Osteocyte (in vitro differentiated cells): ENCODE measurements at places on chromosomes 5 and 9. TPM values are rescaled to one million over a fixed set of nuclear protein-coding genes. Genes with fewer than 3 reads are reported as not detected.
A peak's percentile ranks its signal among the peaks of the same experiment; 100 is the strongest.

Gene CHMP5
- total RNA-seq, result 63.7 and 64.4 TPM in 2 replicates

Gene IFNA21
- not detected in 2 replicates for total RNA-seq

Gene CDC25C
- total RNA-seq, result 1.9 and 2.2 TPM in 2 replicates

Gene CFAP77
- total RNA-seq, result 0.48 and 0.68 TPM in 2 replicates

Gene OLFM1
- total RNA-seq, result 0.83 and 1.3 TPM in 2 replicates

Gene NUTM2F
- not detected in 2 replicates for total RNA-seq

Gene ZNF883
- 6.4 and 7.3 TPM in 2 replicates for total RNA-seq

Gene OR1L1
- not detected in 2 replicates for total RNA-seq

Gene TMEFF1
- total RNA-seq, result 8.6 and 9.1 TPM in 2 replicates

Gene TPPP
- total RNA-seq, result 0.13 and 0.16 TPM in 2 replicates

Gene FYB1
- total RNA-seq, result not detected in 2 replicates

Gene ANXA6
- 245 and 254 TPM in 2 replicates for total RNA-seq

- no peak for DNase-seq
Observed at GRCh38 chr5:79516986-79517385, 3.1 kb upstream of the HOMER1 start.

GRCh38 chr5:61734966-61735365 is 402.9 kb downstream of the ZSWIM6 start:
- DNase-seq, result no peak

- no peak for DNase-seq
Observed at GRCh38 chr9:94859226-94859625, 132.7 kb downstream of the AOPEP start.

DNA sequence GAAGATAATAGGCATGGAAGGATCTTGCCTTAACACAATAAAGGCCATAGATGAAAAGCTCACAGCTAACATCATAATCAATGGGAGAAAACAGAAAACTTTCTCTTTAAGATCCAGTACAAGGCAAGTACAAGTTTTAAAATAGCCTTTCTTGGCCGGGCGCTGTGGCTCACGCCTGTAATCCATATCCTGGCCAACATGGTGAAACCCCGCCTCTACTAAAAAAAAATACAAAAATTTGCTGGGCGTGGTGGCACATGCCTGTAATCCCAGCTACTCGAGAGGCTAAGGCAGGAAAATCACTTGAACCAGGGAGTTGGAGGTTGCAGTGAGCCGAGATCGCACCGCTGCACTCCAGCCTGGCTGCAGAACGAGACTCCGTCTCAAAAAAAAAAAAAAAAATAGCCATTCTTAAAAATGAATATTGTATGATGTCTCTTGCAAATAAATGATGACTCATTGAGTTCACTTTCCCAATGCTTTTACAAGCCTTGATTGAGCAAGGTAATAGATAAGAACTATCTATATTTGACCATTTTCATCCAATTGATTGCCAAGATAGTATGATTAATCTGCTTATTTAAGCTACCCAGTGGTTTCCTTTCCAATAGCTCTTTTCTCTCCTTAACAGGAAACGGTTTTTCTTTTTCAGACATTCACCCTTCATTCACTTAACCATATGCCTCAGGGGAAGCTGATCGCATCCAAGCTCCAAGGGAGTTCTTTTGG is 15.8 kb downstream of the CCDC152 start:
- DNase-seq, result no peak

DNA sequence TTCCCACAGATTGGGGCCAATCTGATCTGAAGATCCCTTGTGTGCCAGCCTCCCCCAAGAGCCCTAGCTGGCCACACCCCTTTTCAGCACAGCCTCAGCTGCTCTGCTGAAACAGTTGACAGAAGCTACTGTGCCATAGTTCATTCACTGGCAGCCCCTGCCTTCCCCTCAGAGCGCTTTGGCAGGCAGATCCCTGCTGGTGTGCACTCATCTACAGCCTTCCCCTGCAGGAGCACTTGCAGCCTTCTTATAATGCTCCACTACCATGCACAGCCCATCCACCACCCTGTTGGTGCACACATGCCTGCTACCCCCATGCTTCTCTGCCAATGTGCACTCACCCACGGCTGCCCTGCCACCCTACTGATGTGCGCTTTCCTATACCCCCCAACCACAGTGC is 471.3 kb downstream of the MTRR start:
- DNase-seq, result no peak

DNA sequence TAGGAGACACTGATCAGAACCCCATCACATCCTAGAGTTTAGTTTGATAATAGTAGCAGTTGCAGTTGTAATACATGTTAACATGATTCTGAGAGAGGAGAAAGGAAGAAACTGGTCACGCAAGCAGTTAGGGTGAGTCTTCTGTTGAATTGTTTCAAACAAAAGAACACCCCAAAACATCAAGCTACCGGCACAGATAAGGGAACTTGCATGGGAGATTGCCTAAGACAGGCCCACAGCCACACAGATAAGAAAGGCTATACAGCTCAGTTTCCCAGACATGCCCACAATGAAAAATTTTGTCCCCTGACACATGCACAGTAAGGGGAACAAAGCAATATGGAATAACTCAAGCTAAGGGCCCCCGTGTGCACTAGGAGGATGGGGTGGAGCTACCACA is 15.9 kb downstream of the HSPB3 start:
- no peak for DNase-seq

- no peak for DNase-seq
Observed at GRCh38 chr5:997711-998110, 10.9 kb upstream of the NKD2 start.

DNA sequence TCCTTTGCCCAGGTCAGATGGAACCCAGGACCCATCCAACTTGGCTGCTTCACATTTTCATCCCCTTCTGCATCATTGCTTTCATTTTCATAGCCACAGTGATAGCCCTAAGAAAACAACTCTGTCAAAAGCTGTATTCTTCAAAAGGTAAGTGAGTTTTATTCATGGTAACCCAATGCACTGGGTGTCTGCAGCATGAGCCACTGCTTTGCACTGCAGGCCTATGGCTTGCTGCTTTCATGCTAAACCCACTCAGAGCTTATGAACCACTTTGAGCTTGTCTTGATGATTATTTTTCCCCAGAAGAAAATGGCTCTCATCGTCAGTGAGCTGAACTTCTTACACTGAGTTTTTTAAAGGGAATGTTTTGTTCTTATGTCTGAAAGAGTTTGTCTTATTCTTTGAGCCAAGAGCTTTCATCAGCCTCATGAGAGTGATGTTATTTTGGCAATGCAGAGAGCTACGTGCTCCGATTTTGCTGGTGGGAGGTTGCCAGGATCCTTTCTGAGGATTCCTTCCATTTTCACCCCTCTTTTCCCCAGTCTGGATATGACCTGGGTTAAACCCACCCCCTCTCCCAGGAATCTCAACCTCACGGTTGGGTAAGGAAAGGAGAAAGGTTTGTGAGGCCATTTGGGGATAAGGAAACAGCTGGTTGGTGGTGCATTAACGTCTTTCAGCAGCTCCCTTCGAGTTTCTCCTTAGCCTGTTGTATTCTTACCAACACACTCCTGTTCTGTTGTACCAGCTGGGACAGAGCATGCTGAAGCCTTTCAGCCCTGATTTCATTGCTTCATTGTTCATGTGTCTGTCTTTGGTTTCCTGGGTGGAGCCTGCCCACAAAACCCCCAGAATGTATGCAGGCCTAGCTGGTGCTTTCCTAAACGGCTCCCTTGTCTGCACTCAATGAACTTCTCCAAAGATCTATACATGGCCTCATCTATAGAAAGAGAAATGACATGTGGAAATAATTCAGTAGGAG is 47.6 kb downstream of the PDCD1LG2 start:
- no peak for DNase-seq

- no peak for DNase-seq
Observed at GRCh38 chr5:72459089-72459661, 48.0 kb downstream of the ZNF366 start.

- DNase-seq, result no peak
Observed at GRCh38 chr9:114281473-114282103, 41.3 kb upstream of the ORM1 start.

DNA sequence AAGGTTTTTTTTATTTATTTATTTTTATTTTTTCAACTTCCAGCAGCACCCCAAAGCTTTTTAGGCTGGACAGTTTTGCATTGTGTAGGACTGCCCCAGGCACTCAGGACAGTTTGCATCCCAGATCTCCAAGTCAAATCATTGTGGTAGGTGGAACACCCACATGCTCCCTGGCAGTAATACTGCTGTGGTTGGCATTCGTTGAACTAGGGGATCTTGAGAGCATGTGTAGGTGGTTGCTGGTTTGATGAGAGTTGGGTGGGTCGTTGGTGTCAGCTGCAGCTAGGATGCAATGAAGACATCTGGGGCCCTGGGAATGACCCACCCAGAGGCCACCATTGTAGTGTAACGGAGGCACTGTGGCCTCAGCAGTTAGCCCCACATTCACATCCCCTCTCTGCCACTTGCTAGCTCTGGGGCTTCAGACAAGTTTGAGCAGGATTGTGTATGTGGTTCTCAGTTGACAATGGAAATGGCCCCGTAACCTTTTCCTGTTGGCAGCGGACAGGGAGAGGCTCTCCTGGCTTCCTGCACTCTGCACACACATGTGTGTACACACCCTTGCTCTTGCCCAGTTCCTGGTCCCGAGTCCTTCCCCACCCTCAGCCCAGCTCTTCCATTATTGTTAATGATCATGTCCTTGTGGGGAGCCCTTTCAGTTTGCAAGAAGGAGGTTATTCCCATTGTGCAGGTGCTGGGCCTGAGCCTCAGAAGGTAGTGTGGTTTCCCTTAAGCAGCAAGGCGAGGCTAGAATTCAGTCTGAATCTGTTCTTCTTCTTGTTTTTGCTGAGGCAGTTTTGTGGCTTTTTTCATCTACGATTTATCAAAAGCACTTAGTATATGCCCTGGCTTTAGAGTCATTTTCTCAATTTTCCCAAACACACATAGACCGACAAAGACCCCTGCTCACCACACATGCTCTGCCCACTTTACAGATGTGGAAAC is 46.5 kb downstream of the PPARGC1B start:
- no peak for DNase-seq

DNA sequence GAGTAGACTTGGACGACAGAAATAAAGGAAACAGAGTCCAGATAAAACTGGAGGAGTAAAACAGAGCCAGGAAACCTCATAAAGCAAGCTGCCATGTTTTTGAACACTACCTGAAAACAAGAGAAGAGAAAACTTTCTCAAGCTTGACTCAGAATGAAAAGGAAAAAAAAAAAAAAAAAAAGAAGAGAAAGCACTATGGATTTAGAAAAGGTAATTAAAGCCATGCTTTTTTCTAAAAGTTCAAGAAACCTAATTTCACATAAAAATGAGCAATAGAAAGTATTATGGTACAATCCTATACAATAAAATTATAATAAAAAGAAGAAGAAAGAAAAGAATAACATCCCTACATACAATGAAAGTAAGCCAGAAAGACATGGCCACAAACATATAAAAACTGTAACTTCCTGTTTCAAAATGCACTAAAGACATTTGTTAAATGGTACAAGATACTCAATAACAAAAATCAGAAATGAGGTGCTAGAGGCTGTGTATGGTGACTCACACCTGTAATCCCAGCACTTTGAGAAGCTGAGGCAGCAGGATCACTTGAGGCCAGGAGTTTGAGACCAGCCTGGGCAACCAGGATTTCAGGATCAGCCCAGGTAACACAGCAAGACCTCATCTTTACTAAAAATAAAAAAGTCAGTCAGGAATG is 129.5 kb downstream of the SIL1 start:
- DNase-seq, result no peak

DNA sequence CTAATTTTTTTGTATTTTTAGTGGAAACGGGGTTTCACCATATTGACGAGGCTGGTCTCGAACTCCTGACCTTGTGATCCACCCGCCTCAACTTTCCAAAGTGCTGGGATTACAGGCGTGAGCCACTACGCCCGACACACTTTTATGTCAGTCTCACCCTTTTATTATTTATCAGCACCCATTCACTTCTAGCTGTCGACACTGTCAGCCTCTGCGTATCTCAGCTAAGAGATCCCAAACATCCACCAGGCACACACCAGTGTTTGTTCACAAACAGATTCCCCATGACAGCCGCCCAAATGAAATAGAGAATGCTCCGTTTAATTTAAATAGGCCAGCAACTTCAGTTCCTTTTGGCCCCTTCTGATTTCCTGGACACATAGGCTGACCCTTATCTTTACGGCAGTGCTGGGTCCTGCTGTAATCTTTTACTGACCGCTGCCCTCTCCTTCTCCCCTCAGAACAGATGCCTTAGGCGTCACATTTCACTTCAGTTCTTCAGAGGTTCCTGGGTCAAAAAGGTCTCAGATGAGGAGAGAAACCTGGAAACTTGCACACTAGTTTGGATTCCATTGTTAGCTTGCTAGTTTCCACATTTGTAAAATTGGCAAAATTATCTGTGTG is 43.1 kb upstream of the CKMT2 start:
- DNase-seq, result no peak

DNA sequence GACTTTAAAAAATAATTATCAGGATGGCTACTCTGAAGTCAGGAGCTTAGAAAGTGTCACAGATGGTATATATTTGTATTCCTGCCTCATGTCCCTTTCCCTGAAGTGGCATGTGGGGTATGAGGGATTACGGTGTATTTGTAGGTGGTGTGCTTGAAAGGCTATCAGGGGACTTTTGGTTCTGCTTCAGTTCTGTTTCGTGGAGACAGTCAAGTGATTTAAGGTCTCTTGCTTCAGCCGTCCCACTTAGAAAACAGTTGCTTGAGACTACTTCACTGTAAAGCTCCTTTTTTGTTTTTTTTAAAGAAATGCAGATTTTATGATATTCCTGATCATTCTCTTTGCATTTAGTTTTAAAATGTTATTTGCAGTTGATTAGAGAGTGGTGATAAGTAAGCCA is 18.3 kb downstream of the PARP8 start:
- no peak for DNase-seq

GRCh38 chr5:67287510-67288268 is 91.1 kb upstream of the CD180 start:
- no peak for DNase-seq

GRCh38 chr5:3393920-3394597 is 201.6 kb upstream of the IRX1 start:
- no peak for DNase-seq

- peak; percentile 90 for DNase-seq
Observed at GRCh38 chr9:124659099-124659659, 111.9 kb downstream of the NR6A1 start.

GRCh38 chr5:108531367-108532128 is 149.7 kb upstream of the FBXL17 start:
- no peak for DNase-seq

GRCh38 chr9:121288673-121289025 is 20.7 kb downstream of the GSN start:
- DNase-seq, result no peak

- DNase-seq, result no peak
Observed at GRCh38 chr5:39977066-39977655, 552.4 kb upstream of the DAB2 start.

DNA sequence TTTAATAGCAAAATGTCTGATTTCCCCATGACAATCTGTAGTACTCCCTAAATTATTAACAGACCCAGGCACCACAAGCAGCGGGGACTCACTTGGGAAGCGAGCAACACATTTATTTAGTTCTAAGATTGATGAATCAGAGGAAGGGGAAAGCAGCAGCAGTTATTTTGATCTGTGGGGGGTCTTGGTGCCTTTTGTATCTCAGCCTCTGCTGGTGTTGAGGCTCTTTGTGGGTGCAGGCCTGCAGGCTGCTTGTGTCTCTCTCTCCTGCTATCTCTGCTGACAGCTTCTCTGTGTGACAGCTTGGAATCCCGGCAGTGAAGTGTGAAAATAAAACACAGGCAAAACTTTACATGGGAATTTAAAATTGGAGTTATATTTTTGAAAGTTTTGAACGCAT is 878.2 kb upstream of the DMAC1 start:
- no peak for DNase-seq

GRCh38 chr5:8508231-8508630 is 639.3 kb downstream of the MTRR start:
- DNase-seq, result no peak
